Stimulated activated CD8-positive, alpha-beta memory T cell treated with anti-CD3 and anti-CD28 coated beads, Interleukin-15, amount 100 ng/mL, for 24 hours (primary cell): ENCODE measurements at places on chromosomes 1 and 21.

GRCh38 chr1:63630238-63630637 lies 37.0 kb downstream of the PGM1 start:
- no peak for DNase-seq

- no peak for DNase-seq
These were observed 78.6 kb downstream of the NME7 start for GRCh38 chr1:169289016-169289415.

DNA sequence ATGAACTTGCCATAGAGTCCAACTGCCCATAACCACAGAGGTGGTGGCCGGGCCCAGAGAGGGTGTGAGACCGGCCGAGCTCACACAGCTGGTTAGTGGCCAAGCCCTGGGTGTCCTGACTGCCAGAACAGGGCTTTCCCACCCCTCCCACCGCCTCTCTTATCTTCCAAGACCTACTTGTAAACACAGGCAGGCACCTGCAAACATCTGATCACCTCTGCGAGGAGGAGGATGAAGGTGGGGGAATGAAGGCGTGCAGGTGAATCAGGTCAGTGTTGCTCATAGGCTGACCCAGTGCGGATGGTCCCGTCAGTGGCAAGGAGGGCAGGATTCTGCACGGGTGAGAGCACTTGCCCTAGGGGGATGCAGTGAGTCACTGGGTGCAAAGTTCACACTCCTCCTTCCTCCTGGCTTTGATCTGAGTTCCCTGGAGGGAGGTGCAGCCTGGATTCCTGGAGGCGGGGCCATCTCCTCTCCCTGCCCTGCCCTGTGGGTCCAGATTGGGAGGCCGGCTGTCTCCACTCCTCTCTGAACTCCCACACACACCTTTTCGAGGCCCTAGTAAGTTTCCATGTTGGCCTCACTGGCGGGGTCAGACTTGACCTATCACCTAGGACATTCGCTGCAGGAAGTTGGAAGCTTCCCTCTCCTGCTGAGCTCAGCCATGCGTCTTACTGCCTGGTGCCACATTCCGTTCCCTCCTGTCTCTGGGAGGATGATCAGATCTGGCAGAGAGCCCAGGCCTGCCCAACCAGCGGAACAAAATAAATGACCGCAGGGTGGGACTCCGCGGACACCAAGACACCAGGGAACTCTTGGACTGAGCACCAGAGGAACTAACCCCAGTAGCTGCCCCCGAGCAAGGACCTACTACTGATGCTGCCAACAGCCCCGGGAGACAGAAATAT lies 7.3 kb downstream of the UQCRHL start:
- no peak for DNase-seq

DNA sequence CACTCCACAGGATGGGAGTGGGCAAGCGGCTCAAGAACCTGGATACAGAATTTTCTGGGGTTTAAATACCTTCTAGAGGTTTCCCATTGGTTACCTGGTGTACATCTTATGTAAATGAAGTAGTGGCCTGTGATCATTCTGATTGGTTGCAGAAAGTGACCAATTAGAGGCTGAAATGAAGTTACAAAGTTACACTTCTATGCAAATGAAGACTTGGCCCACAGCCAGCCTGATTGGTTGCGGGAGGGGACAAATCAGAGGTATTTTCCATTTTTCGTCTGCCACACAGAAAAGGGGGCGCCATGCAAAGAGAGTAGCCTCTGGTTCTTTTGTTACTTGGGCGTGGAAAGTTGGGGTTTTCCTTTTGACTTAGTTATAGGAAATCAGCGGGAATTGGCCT lies 8.9 kb downstream of the KCNAB2 start:
- no peak for DNase-seq

GRCh38 chr1:12549460-12550349 lies 68.3 kb downstream of the DHRS3 start:
- no peak for DNase-seq

GRCh38 chr1:36910886-36911540 lies 123.3 kb downstream of the GRIK3 start:
- no peak for DNase-seq

DNA sequence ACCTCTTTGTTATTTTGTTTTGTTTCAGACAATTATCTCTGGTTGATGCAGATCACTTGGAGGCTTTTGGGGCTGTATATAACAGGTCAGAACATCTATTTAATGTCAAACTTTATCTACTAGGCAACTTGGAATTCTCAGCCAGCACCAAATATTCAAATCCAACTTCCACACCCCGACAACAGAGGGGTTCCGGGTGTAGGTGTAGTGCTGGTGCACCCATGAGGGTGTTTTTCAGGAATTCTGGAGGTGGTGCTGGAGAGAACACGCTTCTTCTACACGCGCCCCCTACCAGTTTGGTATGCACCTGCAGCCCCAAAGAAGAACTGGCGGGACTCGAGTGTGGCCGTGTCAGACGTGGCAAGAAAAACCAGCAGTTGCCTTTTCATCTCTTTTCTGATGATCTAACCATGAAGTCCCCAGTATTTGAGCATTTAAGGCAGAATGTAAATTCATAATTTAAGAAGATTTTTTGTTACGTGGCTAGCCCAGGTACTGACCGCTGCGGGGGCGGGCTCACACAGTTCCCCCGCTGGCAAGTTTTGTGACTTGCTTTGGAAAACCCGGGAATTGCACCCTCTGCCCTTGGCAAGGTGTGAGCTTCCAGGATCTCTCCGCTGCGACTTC lies 462 bp upstream of the TLCD4 start:
- no peak for DNase-seq

GRCh38 chr1:19850214-19850613 lies 32.0 kb upstream of the OTUD3 start:
- no peak for DNase-seq

DNA sequence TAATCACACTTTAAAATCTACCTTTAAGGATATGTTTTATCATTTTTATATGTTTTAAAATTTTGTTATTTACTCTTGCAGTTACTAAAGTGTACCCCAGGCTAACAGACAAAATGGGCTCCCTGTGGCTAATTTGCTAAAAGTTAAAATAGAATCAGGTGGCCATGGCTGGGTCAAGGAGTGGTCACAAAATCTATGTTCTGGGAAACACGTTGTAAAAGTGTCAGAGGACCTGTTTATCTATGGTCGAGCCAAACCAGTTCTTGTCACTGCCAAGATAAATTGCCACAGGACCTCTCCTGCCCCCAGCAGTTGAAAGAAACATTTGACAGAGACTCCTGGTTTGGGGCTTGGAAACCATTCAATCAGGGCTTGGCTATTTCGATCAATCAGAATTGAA lies 21.2 kb upstream of the TTLL7 start:
- no peak for DNase-seq

- DNase-seq: no peak
These were observed 2.7 kb downstream of the NADK start for GRCh38 chr1:1775327-1776226.

- no peak for DNase-seq
These were observed 49.6 kb downstream of the UBE2T start for GRCh38 chr1:202291961-202292712.

- no peak for DNase-seq
These were observed 49.3 kb downstream of the CFH start for GRCh38 chr1:196701144-196701543.

- DNase-seq: no peak
These were observed at the start of gene DYNLT5 for GRCh38 chr1:66752000-66752592. Gene DYNLT5 (plus strand): TSS chr1:66752459. CDS start chr1:66754659, 2,200 bp downstream.

GRCh38 chr1:171017426-171017825 lies 73.3 kb upstream of the FMO3 start:
- no peak for DNase-seq
